Suprapubic skin (tissue), 4 donors: ENCODE measurements at places on chromosomes 6 and 20. TPM values are rescaled to one million over a fixed set of nuclear protein-coding genes. Genes with fewer than 3 reads are reported as not detected.

GRCh38 chr6:159404296-159404695 lies 235.1 kb downstream of the FNDC1 start:
- DNase-seq, result no peak

DNA sequence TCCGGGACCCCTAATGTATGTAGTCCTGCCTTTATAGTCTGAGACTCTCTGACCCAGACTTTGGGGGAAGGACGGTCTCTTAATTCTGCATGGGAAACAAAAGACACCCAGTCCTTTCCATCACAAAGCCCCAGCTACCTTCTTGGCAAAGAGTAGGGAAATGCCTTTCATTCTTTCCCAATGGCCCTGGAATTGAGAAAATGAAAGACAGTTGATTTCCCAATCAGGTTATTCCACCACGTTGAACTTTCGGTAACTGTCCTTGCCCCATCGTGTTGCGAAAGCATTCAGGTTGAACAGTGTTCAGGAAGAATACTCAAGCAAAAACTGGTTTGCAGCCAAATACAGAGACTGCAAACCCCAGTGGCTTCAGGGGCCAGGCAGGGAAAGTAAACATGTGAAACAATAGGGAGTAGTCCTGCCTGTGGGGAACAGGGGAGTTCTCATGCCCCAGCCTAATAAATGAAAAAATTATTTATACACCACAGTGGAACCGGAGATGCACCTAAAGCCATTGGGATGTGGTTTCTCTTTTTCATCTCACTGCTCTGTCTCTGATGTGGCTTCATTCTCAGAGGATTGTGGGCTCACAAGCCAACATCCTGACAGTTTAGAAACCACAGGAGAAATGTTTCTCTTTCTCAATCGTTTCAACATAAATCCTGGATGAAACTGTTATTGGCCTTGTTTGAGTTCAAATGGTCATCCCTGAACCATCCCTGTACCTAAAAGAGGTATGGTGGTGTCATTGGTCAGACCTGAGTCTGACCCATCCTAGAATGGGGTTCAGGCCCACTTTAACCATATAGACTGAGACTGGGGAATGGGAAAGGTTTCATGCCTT lies 44.2 kb upstream of the SLC9A8 start:
- DNase-seq, result peak; percentile 79

The EGFL8 gene
- total RNA-seq, result 12.4 TPM

DNA sequence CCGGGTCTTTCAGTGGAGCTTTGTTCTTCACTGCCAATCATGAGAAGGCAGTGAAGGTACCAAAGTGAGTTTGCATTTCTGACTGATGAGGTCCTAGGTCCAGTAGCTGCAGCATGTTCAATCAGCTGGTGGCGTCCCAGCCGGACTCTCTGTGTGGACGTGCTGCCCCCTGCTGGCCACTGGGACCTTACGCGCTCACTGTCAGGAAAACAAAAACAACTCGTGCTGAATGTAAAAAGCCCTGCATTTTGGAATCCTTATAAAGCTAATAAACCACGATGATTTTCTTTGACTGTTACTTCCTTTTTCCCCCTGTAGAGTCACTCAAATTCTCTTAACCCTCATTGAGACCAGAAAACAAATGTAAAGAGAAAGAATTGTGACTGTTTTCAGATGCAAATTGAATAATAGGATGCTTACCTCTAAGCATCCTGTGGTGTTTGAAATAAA lies 4.9 kb upstream of the CD24 start:
- DNase-seq, result peak; percentile 89

DNA sequence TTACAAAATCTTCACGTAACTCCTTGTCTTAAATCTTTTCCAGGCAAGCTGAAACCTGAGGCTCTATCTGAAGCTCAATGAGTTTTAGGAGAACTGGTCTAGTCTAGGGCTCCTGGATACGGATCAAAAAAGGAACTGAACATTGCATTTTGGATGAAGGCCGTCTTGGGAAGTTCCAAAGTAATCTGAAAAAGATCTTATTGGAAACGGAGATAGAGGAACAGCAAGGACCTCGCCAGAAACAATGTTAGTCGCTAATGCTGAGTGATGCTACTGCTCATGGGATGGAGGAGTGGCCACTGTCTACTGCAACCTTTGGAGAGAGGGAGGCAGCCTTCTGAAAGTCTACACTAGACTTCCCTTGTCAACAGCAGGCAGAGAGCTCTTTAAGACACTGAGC lies 91.4 kb upstream of the ATXN1 start:
- DNase-seq, result no peak

DNA sequence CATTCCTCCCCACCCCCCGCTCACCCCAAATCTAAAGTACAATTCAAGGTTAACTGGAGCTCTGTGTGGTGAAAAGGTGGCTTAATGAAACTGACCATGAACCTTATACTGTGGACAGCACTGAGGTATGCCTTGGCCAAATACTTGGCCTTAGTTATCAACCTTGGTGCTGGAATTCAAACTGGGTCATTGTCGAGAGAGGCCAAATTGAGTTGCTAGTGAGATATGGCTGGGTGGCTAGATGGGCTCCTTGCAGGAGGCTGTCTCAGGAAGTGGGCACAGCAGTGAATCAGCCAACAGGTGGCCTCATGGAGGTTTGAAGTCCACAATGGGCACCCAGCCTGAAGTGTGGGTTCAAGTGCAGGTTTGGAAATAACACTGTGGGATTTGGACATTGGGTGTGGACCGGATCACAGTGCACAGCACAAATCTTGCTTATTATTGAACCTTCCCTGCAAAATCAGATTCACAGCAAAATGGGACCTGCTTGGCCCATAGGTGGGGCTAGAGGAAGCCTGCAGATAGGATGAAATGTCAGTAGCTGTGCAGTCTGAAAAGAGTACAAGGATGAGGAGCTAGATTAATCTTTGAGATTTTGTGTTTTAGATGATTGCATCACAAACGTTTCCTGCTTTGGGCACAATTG lies 5.6 kb upstream of the BTBD3 start:
- no peak for DNase-seq

DNA sequence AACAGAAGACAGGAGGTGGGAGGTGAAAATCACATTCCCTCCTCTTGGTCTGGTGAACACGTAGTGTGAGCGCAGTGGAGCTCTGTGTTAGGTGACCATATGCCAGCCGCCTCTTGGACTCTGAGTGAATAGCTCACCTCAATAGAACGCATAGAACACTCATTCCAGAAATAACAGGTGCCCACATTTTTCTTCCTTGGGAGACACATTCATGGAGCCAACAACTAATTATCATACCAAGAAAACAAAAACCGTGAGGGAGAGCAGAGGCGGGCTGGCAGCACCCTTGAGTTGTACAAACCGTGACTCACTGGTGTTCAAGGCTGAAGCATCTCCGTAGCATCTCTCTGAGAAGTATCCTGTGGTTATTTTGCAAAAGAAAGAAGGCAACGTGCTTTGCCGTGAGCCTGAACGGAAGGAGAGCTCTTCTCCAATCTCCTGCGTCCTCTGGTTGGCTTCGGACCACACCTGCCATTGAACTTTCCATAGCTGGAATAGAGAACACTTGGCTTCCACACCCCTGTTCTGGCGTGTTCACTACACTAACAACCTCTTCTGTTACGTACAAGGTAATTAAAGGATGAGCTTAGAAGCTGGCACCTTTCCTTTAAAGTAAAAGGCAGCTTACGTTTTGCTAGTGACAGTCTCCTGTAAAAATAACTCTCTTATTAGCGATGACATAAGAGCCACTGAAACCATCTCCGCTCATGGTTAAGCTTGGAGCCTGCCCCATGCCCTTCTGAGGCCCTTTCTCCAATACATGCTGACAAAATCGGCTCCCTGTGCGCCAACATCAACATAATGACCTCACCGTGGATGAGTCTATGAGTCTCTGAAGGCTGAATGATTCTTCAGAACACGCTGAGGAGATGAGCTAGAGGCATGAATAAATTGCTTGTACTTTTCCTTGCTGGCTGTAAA lies 30.2 kb upstream of the SGK1 start:
- no peak for DNase-seq

GRCh38 chr6:20696676-20697075 lies 162.4 kb downstream of the CDKAL1 start:
- DNase-seq, result no peak

The SERPINB6 gene
- 53.4 TPM for total RNA-seq

GRCh38 chr6:79813854-79814709 lies 133.3 kb downstream of the ELOVL4 start:
- DNase-seq, result no peak

The SLC22A23 gene
- total RNA-seq, result 56.7 TPM

The ATAT1 gene
- total RNA-seq, result 8.7 TPM

GRCh38 chr6:149961728-149962425 lies 1.9 kb upstream of the ULBP1 start:
- DNase-seq, result peak; percentile 54

The SNAP25 gene
- not detected for total RNA-seq

DNA sequence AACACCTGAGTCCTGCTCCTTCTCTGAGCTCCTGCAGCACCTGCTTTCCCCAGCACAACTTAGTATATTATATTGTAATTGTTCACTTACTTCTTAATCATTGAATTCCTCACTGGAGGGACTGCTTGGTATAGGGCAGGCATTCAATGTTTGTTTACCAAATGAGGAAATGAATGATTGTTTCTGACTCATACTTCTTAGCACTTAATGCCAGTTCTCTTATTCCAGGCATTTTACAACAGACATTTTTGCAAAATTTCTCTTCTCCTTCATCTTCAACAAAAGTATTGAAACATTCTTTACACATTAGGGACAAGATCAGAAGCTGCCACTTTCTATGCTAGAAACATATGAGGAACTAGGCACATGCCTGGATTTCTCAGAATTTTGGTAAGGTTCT lies 119.4 kb downstream of the TBX18 start:
- DNase-seq, result no peak

- no peak for DNase-seq
Measured at GRCh38 chr6:116695401-116695800, 14.4 kb downstream of the KPNA5 start.

- DNase-seq, result no peak
Measured at GRCh38 chr20:39292193-39292736, 330.1 kb downstream of the DHX35 start.

The TOX2 gene
- total RNA-seq, result 0.68 TPM

DNA sequence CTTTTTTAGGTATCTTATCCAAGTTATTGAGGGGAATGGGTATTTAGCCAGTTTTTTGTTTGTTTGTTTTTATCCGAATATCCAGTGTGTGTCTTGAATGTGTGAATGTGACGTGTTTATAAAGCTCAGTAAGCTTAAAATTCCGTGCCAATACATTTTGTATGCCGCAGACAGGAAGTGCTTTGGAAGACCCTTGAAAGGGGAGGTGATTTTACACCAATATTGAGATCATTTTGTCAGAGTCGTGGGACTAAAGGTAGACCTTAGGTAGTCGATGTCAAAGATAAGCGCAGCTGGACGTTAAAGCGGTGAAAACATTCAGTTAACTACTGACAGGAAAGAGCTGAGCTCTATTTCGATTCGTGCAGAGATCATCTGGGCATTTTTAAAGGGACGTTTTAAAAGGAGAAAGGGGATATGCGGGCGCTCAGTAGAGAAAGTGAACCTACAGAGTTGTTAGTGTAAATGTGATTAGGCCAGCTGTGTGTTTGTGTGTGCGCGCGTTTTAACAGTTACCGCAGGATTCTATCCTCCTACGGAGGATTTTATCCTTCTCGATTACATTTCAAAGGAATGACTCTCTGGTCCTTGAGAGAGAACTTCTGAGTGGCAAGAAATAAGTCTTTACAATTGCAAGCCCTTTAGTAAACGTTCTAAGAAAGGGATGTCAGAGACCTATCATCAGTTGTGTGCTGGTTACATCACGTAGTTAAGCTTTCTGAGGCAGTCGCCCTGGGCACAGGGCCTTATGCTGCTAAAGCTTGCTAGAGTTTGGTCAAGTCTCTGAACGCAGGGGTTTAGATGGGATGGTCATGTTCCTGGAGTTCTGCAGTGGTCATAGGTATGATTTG lies 625 bp upstream of the ECHDC1 start:
- no peak for DNase-seq

GRCh38 chr6:129510950-129511349 lies 199.0 kb downstream of the ARHGAP18 start:
- DNase-seq, result no peak

The ELOVL2 gene
- 0.17 TPM for total RNA-seq

DNA sequence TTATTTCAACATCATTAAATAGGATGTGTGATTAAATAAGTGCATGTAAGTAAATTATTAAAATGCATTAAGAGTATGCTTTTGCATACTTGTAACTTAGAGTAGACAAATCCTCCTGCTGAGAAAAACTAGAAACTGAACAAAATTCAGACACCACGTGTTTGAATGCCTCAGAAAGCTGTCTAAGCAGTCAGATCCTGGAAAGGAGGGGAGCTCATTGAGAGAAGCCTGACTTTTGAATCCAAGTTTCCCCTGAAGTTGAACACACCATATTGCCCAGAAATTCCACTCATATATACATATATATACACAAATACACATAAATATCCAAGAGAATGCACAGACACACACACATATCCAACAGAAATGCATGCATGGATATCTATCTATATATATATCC lies 190.0 kb upstream of the BMP2 start:
- no peak for DNase-seq

- DNase-seq, result no peak
Measured at GRCh38 chr6:105740946-105741645, 338.2 kb upstream of the PREP start.

The SFT2D1 gene
- 55.0 TPM for total RNA-seq

DNA sequence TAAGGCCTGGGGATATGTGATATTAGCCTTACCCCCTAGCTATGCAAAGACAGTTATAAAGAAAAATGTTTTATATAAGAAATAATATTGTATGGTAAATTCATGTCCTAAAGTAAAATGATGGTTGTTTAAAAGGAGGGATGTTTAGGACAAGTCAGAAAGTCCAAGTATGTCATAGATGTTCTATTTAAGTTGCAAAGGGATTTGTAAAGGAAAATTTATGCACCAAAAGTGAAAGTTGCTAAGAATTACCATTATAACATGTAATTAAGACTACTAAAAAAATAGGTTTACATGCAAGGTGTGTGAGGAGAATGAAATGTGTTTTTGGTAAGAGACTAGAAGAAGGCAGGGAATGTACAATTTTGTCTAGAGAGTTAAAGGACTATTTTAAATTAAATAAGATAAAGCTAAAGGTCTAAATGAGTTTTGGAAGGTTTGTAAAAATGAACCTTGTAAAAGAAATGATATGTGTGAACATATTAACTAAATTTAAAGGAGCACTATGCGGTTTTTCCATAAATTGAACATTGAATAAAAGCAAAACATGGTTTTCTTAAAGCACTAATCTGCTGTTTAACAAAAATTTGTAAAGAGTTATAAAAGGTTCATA lies 22.7 kb upstream of the GOPC start:
- no peak for DNase-seq

- no peak for DNase-seq
Measured at GRCh38 chr20:19823971-19824370, 65.9 kb downstream of the RIN2 start.

The ARHGAP18 gene
- 13.0 TPM for total RNA-seq

GRCh38 chr6:106666282-106667021 lies 37.1 kb downstream of the QRSL1 start:
- no peak for DNase-seq

DNA sequence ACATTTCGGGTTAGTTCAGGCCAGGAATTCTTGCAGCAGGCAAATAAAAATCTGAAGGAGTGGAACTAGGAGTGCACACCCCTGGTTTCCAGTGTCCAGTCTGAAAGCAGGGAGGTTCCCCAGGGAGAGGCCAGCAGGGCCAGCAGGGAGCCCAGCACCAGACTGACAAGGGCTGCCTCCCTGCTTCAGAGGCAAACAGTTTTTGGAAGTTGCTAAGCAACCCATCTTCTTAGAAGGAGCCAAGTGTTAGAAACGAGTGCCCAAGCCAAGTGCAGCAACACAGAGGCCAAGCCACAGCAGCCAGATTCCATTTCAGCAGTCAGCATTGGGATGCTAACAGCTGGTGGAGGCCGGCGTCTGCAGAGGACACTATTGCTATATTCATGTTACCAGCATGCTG lies 179.1 kb downstream of the SYNDIG1 start:
- peak; percentile 34 for DNase-seq

The CRISP3 gene
- total RNA-seq, result 6.1 TPM

The SNX5 gene
- 68.0 TPM for total RNA-seq

The PPIL6 gene
- 7.9 TPM for total RNA-seq
